Activated T-helper 9 cell treated with anti-CD3 and anti-CD28 coated beads, Interleukin-2, amount 50 U/mL, for 16 hours (primary cell): ENCODE measurements at places on chromosomes 16 and 17.
A peak's percentile ranks its signal among the peaks of the same experiment; 100 is the strongest.

GRCh38 chr16:9206156-9206555 lies 114.7 kb downstream of the HAPSTR1 start:
- DNase-seq = no peak

- DNase-seq = no peak
Measured at GRCh38 chr17:74842599-74843351, 16.9 kb downstream of the GRIN2C start.

DNA sequence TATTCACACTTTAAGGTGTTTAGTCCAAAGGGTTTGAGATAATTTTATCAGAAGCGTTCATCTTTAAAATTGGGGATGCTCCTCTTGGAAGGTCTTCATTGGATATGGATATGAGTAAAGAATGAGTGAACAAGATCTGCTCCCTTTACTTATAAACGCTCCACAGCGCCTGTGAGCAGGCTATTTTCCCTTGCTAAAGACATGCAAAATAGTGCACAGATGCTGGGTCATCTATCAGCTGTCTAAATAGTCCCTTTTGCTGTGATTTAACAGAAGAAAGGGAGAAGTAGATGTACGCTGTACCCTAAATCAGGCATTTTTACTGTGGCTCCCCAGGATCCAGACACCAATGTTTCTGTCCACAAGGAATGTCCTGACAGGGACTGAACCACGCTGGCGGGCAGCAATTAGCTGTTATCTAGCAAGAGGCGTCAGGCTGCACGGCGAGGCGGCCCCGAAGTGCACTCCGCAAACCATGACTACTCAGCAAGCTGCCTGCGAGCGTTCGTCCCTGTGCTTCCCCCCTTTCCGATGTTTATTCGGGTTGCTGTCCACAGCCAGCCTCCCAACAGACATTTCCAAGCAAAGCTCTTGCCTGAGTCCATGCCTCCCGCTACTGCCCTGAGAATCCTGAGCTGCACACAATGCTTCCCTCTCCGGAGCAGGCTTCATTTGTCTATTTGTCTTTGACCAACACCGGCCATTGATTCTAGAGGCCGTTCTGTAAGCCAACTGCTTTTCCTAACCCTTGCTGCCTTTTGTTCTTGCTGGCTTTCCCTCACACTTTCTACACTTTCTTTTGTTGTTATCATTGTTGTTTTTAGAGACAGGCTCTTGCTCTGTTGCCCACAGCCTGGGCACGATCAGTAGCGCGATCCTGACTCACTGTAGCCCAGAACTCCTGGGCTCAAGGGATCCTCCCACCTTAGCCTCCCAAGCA lies 55.7 kb upstream of the CNEP1R1 start:
- no peak for DNase-seq

DNA sequence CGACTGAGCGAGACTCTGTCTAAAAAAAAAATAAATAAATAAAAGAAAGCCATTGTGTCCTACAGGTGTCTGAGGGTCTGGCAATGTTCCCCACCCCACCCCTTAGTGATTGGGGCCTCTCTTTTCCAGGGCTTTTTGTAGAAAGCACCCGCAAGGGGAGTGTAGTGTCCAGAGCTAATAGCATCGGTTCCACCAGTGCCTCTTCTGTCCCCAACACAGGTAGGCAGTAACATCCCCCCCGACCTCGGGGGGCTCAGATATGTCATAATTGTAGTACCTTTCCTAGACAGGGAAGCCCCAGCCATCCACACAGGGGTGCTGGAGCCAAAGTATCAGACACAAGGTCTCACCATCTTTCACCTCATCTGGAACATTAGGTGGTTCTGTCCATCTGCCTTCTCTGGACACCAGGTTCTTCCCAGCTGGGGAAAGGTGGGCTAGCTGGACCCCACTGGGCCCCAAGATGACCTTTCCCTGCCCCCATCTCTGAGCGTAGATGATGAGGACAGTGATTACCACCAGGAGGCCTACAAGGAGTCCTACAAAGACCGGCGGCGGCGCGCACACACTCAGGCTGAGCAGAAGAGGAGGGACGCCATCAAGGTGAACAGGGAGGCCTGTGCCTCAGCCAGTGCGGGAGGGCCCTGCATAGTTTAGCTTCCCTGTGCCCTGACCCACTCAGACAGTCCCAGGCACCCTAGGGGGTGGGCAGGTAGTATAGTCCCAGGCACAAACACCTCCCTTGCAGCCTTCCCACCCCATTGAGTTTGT lies 1.6 kb downstream of the MLX start:
- DNase-seq = no peak

- DNase-seq = no peak
Measured at GRCh38 chr17:70901870-70902269, 732.5 kb downstream of the KCNJ2 start.

GRCh38 chr16:14497245-14498082 lies 132.6 kb downstream of the PARN start:
- no peak for DNase-seq

GRCh38 chr16:48611329-48612137 lies 1.6 kb upstream of the N4BP1 start:
- peak; percentile 68 for DNase-seq

GRCh38 chr17:4725646-4726310 lies 5.5 kb upstream of the MED11 start:
- DNase-seq = no peak

GRCh38 chr16:6861815-6862477 lies 470.7 kb upstream of the RBFOX1 start:
- no peak for DNase-seq

DNA sequence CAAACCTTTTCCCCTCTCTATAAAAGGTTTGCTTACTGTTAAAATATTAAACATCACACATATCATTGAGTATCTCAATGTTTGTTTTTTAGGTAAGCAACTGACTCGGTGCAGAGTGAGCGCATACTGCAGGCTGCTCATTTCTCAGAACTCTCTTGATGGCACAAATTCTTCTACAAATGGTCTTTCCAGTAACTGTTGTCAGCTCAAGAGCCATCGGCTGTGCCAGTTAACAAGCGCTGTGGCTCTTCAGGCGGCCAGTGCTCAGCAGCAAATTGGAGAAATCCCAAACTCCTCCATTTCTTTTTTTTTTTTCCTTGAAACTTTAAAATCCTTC lies 8.6 kb downstream of the ABCA3 start:
- no peak for DNase-seq

DNA sequence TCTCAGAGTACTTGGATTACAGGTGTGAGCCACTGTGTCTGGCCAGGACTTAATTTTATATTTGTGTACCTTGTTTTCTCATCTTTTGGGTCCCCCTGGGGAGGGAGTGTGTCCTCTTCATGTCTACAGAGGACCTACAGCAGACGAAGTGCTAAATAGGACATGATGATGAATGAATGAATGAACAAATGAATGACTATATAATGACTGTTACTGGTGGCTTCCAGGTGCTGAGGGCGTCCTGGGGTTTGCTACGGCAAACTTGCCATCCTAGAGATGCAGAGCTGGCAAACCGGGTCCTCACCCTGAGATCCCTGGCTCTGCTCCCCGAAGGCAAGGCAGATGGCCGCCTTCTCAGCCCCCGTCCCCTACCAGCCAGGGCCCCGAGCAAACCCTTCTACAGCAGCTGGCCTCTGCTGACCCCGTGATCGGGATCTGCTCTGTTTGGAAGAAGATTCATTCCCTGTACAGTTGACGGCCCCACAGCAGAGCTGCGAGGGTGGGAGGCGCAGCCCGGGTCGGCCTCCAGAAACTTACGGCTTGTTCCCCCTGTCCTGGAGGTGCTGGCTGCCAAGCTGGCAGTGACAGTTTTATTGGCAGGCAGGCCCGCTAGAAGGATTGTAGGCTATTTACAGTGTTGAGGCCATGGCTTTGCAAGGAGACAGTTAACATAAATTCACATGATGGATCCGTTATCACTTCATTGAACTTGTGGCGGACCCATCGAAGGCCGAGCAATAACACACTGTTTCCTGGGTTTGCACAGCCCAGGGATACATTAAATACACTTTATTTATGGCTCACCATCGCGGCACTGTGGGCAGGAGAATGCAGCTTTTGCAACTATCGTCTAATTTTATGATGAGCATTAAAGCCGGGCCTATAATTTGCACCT lies 197.7 kb upstream of the GSE1 start:
- DNase-seq = no peak

DNA sequence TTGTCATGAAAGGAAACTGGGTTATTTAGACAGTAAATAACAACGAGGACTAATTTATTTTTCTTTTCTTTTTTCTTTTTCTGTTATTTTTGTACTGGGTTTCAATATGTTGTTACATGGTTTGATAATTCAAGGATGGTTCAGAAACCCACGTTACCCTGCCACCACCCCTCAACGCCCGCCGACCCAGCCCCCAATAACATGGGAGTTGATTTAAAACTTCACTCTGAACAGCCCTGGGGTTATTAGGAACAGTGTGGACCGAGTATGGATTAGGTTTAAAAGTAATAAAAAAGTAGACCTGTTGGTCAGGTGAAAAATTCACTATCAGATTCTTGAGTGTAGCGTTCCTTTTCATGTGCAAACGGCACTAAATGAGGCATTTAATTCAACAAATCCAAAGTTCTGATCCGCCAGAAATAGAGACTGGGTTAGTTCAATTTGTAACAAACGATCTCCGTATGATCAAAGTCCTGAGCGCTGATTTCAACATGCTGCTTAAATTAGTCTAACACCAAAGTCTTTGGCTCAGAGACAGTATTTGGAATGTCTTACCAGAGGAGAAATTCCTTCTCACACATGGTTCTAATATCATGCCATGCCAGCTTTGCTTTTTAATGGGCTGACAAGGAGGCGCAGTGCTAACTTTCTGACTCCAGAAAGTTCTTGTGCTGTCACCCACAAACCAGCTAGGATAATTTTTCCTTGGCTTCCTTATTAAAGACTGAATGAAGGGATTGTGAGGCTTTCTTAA lies 173.1 kb upstream of the IRX3 start:
- DNase-seq = no peak

DNA sequence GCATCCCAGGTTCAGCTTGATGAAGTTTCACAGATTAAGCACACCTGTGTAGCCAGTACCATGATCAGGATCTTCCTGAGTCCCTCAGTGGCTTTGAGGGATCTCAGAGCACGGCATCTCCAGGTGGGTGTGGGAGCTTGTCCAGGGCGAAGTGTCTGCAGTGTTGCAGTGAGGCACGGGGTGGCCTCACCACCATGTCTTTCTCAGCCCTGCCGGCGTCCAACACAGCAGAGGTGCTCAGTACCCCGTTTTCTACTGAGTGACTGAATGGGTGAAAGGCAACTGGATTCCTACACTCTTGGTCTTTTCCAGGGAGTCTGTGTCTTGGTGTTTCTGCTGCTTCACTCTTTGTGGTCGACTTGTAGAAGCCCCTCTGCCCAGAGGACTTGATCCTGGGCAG lies 63.7 kb downstream of the MPRIP start:
- DNase-seq = no peak
